Dorsolateral prefrontal cortex (tissue), 122 donors: ENCODE measurements at places on chromosomes 12 and 14. TPM values are rescaled to one million over a fixed set of nuclear protein-coding genes. Genes with fewer than 3 reads are reported as not detected.

RESF1 gene
- total RNA-seq, result 26.8 TPM

EFS gene
- 27.9 TPM for total RNA-seq

TAOK3 gene
- 47.3 TPM for total RNA-seq

NKX2-1 gene
- 0.43 TPM for total RNA-seq

SLC2A3 gene
- total RNA-seq, result 70.2 TPM

PAPLN gene
- total RNA-seq, result 30.9 TPM

SERPINA12 gene
- total RNA-seq, result not detected

FOXG1 gene
- 62.9 TPM for total RNA-seq

KRT73 gene
- not detected for total RNA-seq

SIX6 gene
- not detected for total RNA-seq

TAS2R42 gene
- total RNA-seq, result not detected

LMNTD1 gene
- total RNA-seq, result 2.5 TPM

CFAP251 gene
- total RNA-seq, result 5.4 TPM

SRGAP1 gene
- total RNA-seq, result 19.6 TPM

OR11H7 gene
- not detected for total RNA-seq

TSHR gene
- not detected for total RNA-seq

DAO gene
- not detected for total RNA-seq

AQP6 gene
- total RNA-seq, result 0.90 TPM

RPS26 gene
- 21.1 TPM for total RNA-seq

C14orf132 gene
- 152 TPM for total RNA-seq

APOF gene
- total RNA-seq, result not detected

TARBP2 gene
- 26.8 TPM for total RNA-seq

OTUB2 gene
- 3.8 TPM for total RNA-seq

NRIP2 gene
- 21.3 TPM for total RNA-seq

SYT1 gene
- total RNA-seq, result 961 TPM

KRT6A gene
- not detected for total RNA-seq

TMPRSS12 gene
- total RNA-seq, result not detected

PLA2G1B gene
- not detected for total RNA-seq

CLEC1B gene
- not detected for total RNA-seq

KRT6C gene
- not detected for total RNA-seq

AMDHD1 gene
- 0.97 TPM for total RNA-seq

PRB2 gene
- 3.7 TPM for total RNA-seq

ORAI1 gene
- 3.5 TPM for total RNA-seq

CIDEB gene
- total RNA-seq, result 3.9 TPM

ERBB3 gene
- 97.7 TPM for total RNA-seq

IGF1 gene
- 10.7 TPM for total RNA-seq

TTC6 gene
- 1.0 TPM for total RNA-seq

SERPINA10 gene
- not detected for total RNA-seq

CSRP2 gene
- 20.9 TPM for total RNA-seq

CARMIL3 gene
- total RNA-seq, result 13.5 TPM

SIVA1 gene
- 33.4 TPM for total RNA-seq

CCDC175 gene
- 5.6 TPM for total RNA-seq

CTSG gene
- total RNA-seq, result not detected

MEG3 gene
- total RNA-seq, result 1,093 TPM

ANKS1B gene
- total RNA-seq, result 382 TPM
